ENCODE measurements at places on chromosomes 3 and 15.

DNA sequence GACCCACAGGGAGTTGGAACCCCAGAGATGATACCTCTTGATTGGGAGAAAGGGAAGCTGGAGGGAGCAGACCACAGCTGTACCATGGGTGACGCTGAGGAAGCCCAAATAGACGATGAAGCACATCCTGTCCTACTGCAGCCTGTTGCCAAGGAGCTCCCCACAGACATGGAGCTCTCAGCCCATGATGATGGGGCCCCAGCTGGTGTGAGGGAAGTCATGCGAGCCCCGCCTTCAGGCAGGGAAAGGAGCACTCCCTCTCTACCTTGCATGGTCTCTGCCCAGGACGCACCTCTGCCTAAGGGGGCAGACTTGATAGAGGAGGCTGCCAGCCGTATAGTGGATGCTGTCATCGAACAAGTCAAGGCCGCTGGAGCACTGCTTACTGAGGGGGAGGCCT, 201.1 kb downstream of the AKAP13 start:
- DNase-seq: no peak

DNA sequence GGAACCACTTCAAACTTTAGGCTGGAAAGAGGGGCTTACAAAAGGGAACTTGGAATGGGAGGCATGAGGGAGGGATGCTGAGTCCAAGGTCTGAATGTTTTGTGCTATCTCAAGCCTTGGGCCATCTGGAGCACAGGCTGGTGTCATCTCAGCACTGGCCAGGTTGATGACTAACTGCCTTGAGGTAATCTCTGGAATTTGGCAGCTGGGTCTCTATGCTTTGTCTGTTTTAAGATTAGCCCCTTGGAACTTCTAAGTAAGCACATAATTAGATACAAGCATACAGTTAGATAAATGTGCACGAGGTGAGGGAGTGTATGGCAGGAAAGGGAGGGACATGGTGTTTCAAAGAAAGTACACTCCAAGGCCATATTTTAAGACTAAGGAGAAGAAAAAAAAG, 252.4 kb upstream of the CCDC54 start:
- DNase-seq: no peak

DNA sequence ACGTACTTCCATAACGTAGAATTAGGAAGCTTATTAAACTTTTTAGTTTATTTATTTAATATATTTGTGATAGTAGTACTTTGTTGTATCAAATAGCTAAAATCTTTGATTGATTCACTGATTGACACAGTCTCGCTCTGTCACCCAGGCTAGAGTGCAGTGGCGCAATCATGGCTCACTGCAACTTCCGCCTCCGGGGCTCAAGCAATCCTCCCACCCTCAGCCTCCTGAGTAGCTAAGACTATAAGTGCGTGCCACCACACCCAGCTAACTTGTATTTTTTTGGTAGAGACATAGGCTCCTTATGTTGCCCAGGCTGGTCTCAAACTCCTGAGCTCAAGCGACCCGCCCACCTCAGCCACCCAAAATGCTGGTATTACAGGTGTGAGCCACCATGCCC, 5.7 kb downstream of the APH1B start:
- no peak for DNase-seq

DNA sequence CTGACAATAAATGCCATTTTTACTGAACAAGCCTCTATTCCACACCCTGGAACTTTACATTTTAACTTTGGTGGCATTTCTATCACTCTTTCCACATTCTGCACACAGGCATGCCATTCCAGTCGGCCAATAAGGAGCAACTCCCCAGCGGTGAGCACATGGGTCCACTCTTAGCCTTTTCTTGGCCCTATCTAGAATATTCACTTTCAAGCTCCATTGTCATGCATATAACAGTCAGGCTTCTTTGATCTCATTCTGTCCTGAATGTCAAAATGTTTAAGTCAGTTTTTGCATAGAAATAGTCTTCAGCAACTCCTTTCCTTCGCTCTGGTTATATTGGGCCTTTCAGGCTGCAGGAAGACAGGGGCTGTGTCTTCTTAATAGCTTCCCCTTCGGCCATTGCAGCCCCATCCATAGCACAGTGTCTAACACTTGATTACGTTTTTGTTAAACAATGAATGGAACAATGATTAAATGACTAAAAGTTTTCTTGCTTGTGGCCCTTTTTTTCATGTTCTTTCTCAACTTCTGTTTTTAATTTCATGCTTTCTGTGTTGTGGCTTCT, 427.3 kb downstream of the MFSD1 start:
- DNase-seq: no peak

- no peak for DNase-seq
Measured at GRCh38 chr15:43912208-43912607, 85.4 kb downstream of the WDR76 start.

- no peak for DNase-seq
Measured at GRCh38 chr15:27989427-27989826, 109.7 kb downstream of the OCA2 start.

DNA sequence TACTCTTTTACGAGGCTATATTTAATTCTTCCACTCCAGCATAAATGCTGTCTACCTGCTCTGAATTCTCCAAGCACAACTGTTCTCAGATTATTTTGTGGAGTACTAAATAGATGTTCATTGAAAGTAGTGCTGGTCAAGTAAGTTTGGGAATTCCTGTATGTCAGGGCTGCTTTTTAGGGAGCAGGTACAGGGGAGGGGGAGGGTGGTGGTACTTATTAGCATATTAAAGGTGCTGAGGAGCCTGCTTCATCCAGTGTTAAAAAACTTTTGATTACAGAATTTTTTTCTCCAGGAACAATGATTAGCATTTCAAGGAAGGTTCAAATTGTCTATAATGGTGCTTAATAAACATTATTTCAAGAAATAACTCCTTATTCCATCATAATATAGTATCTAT, 59.2 kb downstream of the PPM1L start:
- DNase-seq: no peak

DNA sequence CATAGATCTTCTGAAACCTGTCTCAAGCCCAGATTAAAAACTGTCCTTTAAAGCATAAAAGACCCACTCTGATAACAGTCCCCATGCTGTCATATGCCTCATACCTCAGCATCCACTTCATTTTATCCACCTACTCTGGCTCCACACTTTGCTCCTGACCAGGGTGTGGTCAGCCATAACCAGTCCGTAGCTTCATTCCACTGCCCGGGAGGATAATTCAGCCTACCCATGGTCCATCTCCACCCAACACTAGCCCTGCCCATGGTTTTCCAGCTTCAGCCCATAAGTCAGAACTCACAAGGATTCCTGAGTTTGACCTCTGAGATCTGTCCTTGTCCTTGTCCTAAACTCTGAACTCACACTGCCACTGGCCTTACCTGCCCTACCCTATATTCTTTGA, 262.1 kb upstream of the MANF start:
- no peak for DNase-seq

GRCh38 chr3:22585911-22586310, 617.2 kb upstream of the UBE2E2 start:
- DNase-seq: no peak

GRCh38 chr3:72355168-72355567, 493.1 kb downstream of the SHQ1 start:
- no peak for DNase-seq

DNA sequence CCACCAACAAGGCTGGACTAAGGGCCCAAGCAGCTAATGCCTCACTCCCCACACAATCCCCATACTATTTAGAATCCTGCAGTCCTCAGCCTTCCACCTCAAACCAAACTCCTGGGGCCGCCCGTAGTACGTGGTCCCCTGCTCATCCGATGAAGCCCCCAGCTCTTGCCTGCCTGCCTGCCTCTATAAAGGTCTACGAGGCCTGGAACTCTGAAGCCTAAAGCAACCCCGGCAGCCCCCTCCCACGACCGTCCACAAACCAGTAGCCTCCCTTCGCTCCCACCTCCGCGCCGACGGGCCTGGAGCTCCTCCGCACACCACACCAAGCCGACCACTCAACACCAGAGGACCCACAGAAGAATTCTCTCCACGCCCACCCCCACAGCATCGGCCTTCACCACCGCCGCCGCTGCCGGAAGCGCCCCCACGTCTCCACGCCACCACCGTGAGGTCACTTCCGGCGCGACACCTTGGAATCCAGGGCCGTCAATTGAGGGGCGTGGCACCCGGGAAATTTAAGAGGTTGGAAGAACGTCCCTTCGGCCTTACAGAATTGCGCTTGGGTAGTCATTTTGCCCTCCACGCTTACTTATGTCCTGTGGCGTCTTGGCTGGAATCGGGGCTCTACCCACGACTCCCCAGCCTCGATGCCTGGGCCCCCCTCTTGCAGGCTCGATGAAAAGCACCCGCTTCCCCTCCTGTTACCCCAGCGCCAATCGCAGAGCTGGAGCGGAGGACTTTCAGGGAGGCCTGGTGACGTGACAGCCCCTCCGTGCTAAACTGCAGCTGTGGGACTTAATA, at the start of gene EDC3:
Gene EDC3, minus strand, starts transcription at position 428 of the 801 bp plus-strand sequence. CDS start 20,900 bp downstream, outside the sequence.
- DNase-seq: peak; percentile 88

- no peak for DNase-seq
Measured at GRCh38 chr15:40871749-40872617, 2.1 kb downstream of the RHOV start.

GRCh38 chr3:194327218-194328052, 23.7 kb downstream of the CPN2 start:
- DNase-seq: no peak

DNA sequence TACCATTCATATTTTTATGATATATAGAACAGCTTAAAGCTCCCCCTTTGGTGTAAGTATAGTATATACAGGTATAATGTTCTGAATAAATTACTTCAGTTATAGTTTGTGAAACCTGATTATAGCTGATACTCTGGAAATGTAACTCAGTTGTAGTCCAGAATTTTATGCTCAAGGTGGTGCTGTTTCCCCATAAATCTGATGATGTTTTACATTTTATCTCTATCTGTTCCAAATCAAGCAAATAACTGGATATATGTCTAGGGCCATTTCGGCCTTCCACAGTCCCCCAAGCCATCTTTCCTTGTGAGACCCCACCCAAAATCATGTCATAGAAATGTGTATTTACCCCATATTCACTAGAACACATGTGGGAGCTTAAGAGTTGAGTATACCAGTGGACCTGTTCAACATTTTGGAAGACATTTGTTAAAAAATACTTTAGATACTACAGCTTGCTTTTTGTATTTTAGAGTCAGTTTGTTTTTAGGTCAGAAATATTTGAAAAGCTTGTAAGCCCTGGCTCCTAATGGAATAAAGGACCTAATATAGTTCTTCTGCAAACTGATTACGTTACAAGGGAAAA, 107.1 kb downstream of the ATG7 start:
- no peak for DNase-seq

- no peak for DNase-seq
Measured at GRCh38 chr15:41560572-41560874, 1.5 kb downstream of the TYRO3 start.

DNA sequence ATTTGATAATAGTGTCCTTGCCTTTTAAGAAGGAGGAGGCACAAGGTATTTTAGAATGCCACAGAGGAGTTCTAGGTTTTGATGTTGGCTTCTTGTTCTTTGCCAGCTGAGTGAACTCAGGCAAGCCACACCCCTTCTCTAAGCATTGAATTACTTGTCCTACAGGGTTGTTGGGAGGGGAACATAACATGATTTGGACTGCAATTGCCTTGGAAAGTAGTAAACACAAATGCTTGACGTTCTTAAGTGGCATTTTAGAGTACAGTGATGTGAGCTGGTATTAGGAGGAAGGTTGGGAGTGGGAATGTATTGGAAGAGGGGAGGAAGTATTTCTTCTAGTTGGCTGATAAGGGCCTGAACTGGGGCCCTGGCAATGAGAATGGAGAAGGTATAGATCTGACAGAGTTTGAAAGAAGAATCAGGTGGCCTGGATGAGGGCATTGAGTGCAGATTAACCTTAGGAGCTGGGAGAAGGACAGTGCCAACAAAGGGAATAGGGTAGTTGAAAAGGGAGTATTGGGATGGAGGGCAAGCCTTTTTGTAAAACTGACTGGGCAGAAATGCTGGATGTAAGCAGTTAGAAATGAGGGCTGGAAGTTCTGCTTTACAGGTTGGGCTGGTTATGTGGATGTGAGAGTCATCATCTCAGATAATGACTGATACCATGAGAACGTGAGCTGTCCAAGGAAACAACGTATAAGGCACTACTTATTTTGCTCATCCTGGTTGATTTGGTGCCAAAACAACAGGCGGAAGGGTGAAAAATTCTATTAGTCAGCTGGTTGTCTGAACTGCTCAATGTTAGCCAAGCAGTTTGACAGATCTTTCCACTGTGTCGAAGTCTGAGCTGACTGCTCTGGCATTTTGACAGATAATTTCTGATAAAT, 16.7 kb downstream of the KAT2B start:
- DNase-seq: no peak

GRCh38 chr3:78368636-78369345, 1328.9 kb downstream of the ROBO2 start:
- no peak for DNase-seq

DNA sequence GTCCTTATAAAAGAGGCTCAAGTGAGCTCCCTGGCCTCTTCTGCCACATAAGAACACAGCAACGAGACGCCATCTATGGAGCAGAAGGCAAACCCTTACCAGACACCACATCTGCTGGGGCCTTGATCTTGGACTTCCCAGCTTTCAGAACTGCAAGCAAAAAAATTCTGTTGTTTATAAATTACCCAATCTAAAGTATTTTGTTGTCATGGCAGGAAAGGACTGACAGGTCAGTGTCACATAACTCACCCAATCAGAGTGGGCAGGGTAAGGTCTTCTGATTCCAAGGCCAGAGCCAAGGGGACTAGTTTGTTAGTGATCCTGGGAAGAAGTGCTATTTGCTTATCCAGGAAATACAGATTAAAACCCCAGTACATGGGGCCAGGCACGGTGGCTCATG, 98.9 kb downstream of the HMG20A start:
- no peak for DNase-seq

DNA sequence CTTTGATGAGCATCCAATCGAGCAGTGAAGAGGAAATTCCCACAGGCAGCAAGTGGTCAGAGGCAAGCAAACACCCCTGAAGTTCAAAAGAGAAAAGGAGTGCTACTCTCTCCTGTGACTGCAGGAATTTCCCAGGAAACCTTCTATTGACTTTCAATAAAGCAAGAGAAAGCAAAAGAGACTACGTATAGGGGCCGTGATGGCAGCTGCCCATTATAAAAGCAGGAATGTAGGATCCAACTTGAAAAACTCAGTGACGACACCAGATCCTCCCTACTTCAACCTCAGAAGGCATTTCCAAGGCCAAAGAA, 53.1 kb upstream of the IP6K2 start:
- DNase-seq: no peak

DNA sequence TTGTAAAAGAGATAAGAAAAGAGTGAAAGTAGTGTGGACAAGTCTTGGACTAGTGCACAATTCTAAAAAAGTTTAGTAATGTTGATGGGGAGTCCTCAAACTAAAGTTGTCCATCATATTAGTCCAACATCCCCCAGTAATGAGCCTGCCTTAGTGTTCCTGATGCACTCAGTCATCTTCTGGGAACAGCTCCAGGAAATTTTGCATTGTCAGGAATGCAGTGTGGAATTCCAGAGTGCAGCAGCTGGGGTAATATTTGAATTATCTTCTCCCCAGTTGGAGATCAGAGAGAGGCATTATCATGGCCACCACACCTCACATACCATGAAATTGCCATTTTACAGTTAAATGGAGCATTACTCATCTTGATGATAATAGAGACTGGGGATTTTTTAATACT, 528.8 kb upstream of the NAALADL2 start:
- DNase-seq: no peak

Measured in mesothelial cell of epicardium (in vitro differentiated cells).